Frontal cortex (tissue), 4 donors: ENCODE measurements at places on chromosomes 1 and 21.
A peak's percentile ranks its signal among the peaks of the same experiment; 100 is the strongest.

- DNase-seq = no peak
Observed at GRCh38 chr1:203666609-203667008, 40.0 kb downstream of the ATP2B4 start.

- DNase-seq = no peak
Observed at GRCh38 chr1:97204468-97204867, 482.9 kb downstream of the PTBP2 start.

DNA sequence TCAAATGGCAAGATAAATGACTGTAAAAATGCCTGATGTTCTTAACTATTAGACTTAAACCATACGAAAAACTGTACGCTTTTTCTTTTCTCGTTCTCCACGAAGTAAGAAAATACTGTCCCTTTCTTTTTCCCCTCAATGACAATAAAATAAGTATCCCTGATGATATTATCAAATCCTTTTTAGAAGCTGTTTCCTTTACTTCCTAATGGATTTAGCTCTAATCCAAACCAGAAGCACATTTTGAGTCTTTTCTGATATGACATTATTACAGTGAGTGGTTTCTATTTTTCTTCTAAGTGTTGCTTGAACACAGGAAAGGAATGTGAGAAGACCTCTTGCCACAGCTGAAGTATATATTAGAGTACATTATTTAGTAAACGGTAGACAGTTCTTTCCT is 32.4 kb downstream of the DNM3 start:
- no peak for DNase-seq

DNA sequence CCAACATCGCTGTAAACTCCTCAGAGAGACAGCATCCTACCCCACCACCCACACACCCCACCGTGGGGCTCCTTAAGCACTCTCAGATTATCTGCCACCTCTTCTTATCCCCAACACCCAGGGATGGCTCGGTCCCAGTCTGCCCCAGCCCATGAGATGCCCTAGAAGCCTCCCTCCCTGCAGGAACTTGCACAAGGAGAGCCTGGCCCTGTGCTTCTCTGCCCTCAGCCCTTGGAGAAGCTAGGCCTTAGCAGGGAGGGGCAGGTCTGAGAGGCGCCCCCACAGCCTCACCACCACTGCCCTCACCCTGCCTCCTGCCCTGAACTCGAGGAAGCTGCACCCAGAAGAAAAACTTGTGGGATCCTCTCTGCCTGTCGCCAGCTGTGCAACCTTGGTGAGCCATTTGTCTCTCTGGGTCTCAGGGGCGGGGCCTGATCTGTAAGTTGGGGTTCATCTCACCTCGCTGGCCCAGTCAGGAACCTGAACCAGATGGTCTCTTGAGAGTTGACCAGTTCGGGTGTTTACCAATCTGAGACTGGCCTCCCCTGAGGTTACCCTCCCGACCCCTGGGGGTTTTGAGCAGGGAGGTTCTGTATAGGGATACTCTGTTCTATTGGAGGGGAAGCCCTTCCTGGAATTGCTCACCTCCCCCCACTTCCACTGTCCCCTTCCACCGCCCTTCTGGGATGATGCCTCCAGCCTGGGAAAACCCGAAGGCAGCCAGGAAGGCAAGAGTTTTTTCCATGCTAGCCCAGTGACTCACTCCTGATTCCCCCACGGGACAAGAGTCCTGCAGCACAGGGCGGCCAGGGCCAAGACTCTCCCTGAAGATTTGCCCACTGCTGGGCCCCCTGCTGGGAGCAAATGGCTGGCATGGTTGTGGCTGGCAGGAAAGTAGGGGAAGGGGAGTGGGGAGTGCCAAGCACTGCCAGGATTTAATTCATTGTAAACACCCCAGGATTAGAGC is at the start of gene S100A3:
Gene S100A3, minus strand, starts transcription at position 537 of the 967 bp plus-strand sequence. CDS start 773 bp downstream, outside the sequence.
- DNase-seq = no peak

DNA sequence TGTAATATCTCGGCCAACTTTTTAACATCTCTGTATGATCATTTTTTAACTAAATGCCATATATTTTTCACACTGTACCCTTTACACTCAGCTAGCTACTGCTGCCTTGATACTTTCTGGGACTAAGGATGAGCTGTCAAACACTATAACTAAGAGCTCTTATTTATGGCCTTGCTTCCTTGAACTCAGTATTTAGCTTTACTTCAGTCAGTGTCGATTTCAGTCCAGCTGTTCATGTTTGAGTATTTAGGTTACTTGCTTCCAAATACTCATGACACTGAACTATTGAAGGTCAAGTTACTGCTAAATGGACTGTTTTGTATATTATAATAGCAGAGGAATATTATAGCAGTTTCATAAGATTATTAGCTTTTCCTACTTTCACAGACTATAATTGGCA is 25.9 kb upstream of the USP25 start:
- no peak for DNase-seq

DNA sequence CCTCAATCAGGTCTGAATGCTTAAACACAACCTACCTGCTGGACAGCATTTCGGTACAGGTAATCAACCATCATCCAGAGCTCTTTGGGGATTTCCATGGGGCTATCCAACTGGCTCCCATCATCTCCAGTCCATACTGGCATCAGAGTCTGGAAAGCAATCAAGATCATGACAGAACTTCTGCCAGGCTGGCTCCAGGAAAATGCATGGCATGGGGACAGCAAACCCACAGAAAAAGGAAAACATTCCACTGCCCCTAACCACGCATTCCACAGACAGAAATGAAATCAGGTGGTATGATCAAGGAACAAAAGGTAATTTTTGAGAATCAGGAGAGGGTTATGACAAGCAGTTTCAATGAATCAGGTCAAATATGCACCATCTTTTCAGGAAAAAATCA is 9.1 kb upstream of the MTF1 start:
- no peak for DNase-seq

- no peak for DNase-seq
Observed at GRCh38 chr1:200022239-200022804, 5.2 kb upstream of the NR5A2 start.

DNA sequence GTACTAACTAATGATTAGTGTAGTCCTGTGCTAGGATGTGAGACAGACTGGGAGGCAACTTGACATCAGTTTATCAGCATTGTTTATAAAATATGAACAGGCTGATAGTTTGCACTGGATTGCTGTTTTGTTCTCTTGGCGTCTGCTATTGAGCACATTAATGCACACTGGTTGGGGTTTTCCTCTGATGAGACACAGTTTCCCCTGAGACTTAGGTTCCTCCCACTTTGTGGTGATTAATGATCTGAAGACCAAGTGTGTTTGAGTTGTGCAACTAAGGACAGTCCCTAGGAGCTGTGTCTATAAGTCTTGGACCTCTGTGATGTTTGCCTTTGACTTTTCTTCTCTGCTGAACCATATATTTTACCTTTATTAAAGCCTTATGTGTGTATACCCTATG is 1015.4 kb downstream of the AMY1C start:
- no peak for DNase-seq

GRCh38 chr1:202624781-202625108 is 85.5 kb downstream of the SYT2 start:
- DNase-seq = no peak

GRCh38 chr1:100869996-100870395 is 24.6 kb downstream of the EXTL2 start:
- DNase-seq = no peak

- no peak for DNase-seq
Observed at GRCh38 chr21:39176271-39176709, 7.0 kb downstream of the PSMG1 start.

DNA sequence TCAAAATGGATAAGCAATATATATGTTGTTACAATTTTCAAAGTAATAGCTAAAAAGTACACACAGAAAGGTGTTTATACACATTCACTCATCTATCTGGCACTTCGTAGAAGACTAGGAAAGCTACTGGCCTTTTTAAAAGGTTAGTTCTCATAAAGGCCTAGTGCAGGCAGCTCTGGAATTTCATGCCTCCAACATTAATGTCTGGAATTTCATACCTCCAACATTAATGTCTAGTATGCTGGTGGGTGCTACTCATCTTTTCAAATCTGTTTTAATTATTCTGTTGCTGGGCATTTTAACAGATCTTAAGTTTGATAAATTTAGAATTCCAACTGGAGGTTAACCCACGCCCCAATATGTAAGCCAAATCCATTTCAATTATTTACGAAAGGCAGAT is 124.2 kb downstream of the AKT3 start:
- no peak for DNase-seq

- no peak for DNase-seq
Observed at GRCh38 chr1:27564710-27565649, 39.0 kb downstream of the AHDC1 start.

GRCh38 chr1:19220080-19220846 is 10.2 kb upstream of the UBR4 start:
- DNase-seq = no peak

GRCh38 chr1:205229916-205230700 is 2.4 kb downstream of the TMCC2 start:
- DNase-seq = no peak

- no peak for DNase-seq
Observed at GRCh38 chr21:37063433-37063832, 9.4 kb downstream of the PIGP start.

GRCh38 chr1:30908316-30908695 is 252 bp downstream of the SDC3 start:
- no peak for DNase-seq

- DNase-seq = no peak
Observed at GRCh38 chr1:168234846-168235547, 9.2 kb downstream of the SFT2D2 start.

DNA sequence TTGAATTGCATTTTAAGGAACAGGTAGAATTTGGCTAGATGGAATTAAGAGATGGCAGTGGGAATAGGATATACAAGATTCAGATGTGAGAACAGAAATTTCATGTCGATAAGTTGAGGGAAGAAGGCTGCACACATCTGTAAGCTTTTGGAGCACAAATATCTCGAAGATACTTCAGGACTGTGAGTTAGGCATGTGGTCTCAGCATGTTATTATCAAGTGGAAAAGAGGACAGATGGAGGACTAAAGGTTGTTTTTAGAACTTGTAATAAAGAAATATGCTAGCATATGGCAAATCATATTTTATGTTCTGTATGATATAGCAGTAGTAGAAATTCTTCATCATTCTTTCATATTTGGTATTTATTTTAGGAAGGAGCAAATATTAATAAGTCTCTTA is 61.5 kb downstream of the KIF1B start:
- DNase-seq = no peak

DNA sequence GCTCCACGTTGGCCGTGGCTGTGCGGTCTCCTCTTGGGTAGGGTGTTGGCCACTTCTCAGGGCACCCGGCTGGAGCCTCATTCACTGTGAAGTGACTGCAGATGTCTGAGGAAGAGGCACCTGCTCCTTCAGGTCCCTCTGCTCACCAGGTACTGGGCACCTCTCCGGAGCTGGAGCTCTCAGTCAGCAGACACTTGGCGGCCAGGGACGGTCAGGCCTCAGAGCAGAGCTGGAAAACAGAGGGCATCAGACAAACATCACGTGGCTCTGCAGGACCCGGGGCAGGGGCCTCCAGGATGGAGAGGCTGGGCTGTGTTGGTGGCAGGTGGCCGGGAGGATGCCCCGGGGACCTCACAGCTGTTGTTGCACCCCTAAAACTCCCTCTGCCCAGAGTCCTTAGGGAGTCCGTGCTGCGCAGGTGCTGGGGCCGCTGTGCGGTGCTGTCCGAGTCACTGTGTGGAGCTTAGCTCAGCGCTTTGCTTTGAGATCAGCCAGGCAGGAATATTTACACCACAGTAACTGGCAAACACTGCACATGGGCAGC is 59.7 kb downstream of the SLX9 start:
- no peak for DNase-seq

GRCh38 chr21:41211060-41211805 is 43.3 kb downstream of the BACE2 start:
- no peak for DNase-seq

- no peak for DNase-seq
Observed at GRCh38 chr1:99098589-99098988, 93.9 kb upstream of the PLPPR5 start.

GRCh38 chr21:43812139-43812821 is 22.9 kb downstream of the RRP1 start:
- DNase-seq = no peak

- no peak for DNase-seq
Observed at GRCh38 chr1:10155087-10155712, 55.2 kb upstream of the KIF1B start.

- DNase-seq = no peak
Observed at GRCh38 chr1:245480393-245481120, 325.8 kb downstream of the KIF26B start.

DNA sequence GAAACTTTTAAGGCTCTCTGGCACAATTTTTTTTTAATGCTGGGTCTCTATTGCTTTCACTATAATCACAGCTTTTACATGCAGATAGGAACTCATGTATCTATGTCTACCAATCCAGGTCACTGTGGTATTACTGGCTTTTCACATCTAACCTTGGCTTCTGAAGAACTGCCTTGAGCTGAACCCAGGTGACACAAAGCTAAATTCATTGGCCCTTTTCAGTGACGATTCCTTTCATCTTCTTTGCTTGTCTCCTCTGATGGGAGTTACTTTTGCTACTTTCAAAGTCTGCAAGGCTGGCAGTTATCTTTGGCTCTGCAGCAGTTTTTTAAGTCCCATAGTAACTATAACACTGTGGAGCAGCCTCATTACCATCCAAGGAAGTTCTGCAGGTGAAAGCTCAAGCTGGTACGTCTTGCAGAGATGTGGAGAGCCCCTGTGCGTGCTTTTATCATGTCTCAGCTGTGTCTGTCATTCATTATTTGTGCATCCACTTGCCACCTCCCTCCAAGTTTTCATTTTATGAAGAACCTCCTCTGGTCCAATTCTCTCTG is 364.3 kb downstream of the VAV3 start:
- no peak for DNase-seq

GRCh38 chr1:33098371-33098770 is 17.4 kb downstream of the AZIN2 start:
- no peak for DNase-seq

- no peak for DNase-seq
Observed at GRCh38 chr1:228058949-228059633, 23.4 kb upstream of the ARF1 start.

DNA sequence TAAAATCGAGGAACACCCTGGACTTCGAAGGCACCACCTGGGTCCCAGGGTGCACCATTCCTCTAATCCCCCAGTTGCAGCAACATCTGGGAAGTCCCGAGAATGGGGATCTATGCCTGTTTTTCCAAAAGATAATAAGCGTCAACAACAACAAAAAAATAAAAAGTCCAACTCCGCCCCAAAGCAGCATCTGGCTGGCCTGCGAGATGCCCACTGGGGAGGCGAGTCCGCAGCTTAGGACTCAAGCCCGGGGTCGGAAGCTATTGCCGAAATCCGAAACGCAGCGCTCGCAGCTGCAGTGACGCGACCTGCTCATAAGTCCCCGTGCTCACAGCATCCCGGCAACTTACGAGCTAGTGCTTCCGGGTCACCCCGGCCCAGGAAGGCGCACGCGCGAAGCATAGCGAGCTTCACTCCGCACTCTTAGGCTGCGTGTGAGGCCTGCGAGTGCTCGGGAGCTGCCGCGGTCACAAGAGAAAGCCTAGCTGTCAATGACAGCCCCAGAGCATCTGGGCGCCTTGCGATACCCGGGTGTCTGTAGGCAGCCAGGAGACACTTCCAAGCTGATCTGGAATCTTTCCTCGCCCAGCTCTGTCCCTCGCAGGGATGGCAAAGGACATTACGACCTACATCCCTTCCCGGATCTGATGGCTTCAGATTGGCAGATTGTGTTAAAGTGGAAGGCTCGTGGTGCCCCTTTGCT is 9.9 kb upstream of the LTN1 start:
- peak; percentile 90 for DNase-seq

- DNase-seq = no peak
Observed at GRCh38 chr21:14737922-14738321, 191.8 kb upstream of the SAMSN1 start.
